Cardiac atrium fibroblast (primary cell): ENCODE measurements at places on chromosomes 2 and 18. TPM values are rescaled to one million over a fixed set of nuclear protein-coding genes. Genes with fewer than 3 reads are reported as not detected.

VRK2 gene
- 9.0 and 14.1 TPM in 2 replicates for total RNA-seq

HOXD13 gene
- total RNA-seq = not detected in 2 replicates

RAPGEF4 gene
- total RNA-seq = 11.0 and 20.6 TPM in 2 replicates

KLHL41 gene
- total RNA-seq = 0.32 and 0.36 TPM in 2 replicates

SERPINB12 gene
- total RNA-seq = not detected in 2 replicates

DNMT3A gene
- total RNA-seq = 5.8 and 7.1 TPM in 2 replicates

ATP6V1C2 gene
- not detected in 2 replicates for total RNA-seq

BABAM2 gene
- 30.3 and 32.3 TPM in 2 replicates for total RNA-seq
